ENCODE measurements at places on chromosomes 4 and X. TPM values are rescaled to one million over a fixed set of nuclear protein-coding genes. Genes with fewer than 3 reads are reported as not detected.

Gene GAB3
- 0.95 TPM for total RNA-seq

Gene ODAPH
- not detected for total RNA-seq

Gene LEF1
- 55.5 TPM for total RNA-seq

Gene GAGE12H
- total RNA-seq = not detected

- no peak for DNase-seq
- no peak overlapping the region for H3K4me3 ChIP-seq
- H3K27ac ChIP-seq = no peak overlapping the region
- H3K27me3 ChIP-seq = no peaks in the 10 kb centered on the region
- H3K36me3 ChIP-seq = no peaks in the 10 kb centered on the region
Observed at GRCh38 chrX:3094261-3094660, 53.0 kb downstream of the ARSF start.

DNA sequence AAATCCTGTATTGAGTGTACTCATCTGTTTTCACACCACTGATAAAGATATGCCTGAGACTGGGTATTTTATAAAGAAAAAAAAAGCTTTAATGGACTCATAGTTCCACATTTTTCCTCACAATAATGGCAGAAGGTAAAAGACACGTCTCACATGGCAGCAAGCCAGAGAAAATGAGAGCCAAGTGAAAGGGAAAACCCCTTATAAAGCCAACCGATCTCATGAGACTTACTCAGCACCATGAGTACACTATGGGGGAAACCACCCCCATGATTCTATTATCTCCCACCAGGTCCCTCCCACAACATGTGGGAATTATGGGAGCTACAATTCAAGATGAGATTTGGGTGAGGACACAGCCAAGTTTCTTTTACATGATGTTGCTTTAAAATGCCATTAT lies 171.9 kb downstream of the GALNTL6 start:
- 0 out of 2 replicates have a peak overlapping the region, but pooled peaks have one; percentile 35 for H3K27ac ChIP-seq
- H3K4me1 ChIP-seq = peaks cover 22% of the 10 kb centered on the region
- no peaks in the 10 kb centered on the region for H3K36me3 ChIP-seq
- H3K4me3 ChIP-seq = no peak overlapping the region
- DNase-seq = no peak

GRCh38 chr4:86032476-86033022 lies 327.3 kb downstream of the MAPK10 start:
- H3K4me3 ChIP-seq = no peak overlapping the region
- no peaks in the 10 kb centered on the region for H3K27me3 ChIP-seq
- no peak overlapping the region for H3K27ac ChIP-seq

GRCh38 chrX:101385026-101385684 lies 836 bp downstream of the BTK start:
- H3K4me1 ChIP-seq = no peaks in the 10 kb centered on the region
- no peak overlapping the region for H3K4me3 ChIP-seq
- no peak for DNase-seq
- no peaks in the 10 kb centered on the region for H3K36me3 ChIP-seq

- no peaks in the 10 kb centered on the region for H3K36me3 ChIP-seq
- no peak for DNase-seq
- H3K27ac ChIP-seq = no peak overlapping the region
- no peak overlapping the region for H3K4me3 ChIP-seq
- H3K27me3 ChIP-seq = no peaks in the 10 kb centered on the region
Observed at GRCh38 chr4:27022963-27023362, 162.3 kb downstream of the STIM2 start.

DNA sequence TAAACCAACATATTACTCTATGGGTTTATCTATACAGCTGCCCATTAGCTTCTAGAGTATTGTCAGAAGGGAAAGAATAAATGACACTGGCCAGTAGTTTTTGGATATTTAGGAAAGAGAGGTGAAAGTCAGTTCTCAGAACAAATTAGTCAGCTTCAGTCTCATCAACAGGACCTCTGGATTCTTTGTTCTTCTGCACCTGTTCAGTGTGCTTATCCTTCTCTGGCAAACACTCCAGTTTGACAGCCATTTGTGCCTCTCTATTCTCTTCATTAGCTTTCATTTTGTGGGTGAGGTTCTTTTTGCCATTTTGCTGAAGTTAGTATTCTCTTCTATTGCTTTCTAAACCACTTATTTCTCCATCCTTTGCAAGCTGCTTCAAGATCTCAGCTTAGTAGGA lies 107.0 kb downstream of the PCDH18 start:
- no peak overlapping the region for H3K27ac ChIP-seq
- H3K4me1 ChIP-seq = no peaks in the 10 kb centered on the region
- no peak for DNase-seq
- H3K27me3 ChIP-seq = no peaks in the 10 kb centered on the region
- H3K36me3 ChIP-seq = no peaks in the 10 kb centered on the region

GRCh38 chr4:176333076-176333475 lies 13.3 kb downstream of the SPCS3 start:
- H3K4me3 ChIP-seq = no peak overlapping the region
- H3K27ac ChIP-seq = no peak overlapping the region
- DNase-seq = no peak

- H3K36me3 ChIP-seq = peaks cover 12% of the 10 kb centered on the region
- peaks cover 4% of the 10 kb centered on the region for H3K4me1 ChIP-seq
- no peaks in the 10 kb centered on the region for H3K27me3 ChIP-seq
Observed at GRCh38 chrX:153800746-153801145, 6.3 kb downstream of the SSR4 start.
